T-helper 1 cell (primary cell): ENCODE measurements at places on chromosomes 16 and 17.

DNA sequence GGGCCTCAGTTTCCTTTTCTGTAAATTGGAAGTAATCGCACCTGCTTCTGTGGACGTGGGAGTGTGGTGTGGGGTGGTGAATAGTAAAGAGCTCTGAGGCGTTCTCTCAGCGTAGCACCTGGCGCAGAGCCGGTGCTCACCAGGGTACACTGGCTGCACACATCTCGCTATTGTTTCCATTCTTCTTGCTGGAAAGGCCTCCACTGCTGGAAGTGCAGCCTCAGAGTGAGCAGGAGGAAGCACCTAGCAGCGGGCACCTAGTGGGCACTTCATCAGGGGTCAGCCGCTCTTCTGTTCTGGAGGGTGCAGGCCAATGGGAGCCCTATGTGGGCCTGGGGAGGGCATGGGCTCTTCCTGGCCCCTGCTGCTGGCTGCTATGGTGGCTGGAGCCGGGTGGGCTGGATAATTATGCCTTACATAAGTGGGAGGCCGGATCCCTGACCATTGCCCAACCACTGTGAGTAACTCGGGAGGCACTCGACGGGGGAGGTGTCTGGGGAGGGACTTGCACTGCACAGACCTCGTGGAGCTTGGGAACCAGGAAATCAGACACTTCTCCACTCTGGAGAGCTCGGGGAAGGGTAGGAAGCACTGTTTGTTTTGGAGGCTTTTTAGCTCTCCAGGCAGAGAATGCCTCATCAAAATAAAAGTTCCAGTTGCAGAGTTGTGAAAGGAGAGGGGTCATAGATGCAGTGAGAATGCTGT lies 1.7 kb downstream of the MAP2K3 start:
- DNase-seq, result no peak

GRCh38 chr17:34799751-34800150 lies 161.5 kb downstream of the CCT6B start:
- no peak for DNase-seq

GRCh38 chr16:48291303-48291702 lies 44.0 kb upstream of the ABCC11 start:
- no peak for DNase-seq

- DNase-seq, result no peak
Observed at GRCh38 chr16:12341423-12341822, 364.9 kb downstream of the SNX29 start.
